ENCODE measurements at places on chromosomes 11 and 22. TPM values are rescaled to one million over a fixed set of nuclear protein-coding genes. Genes with fewer than 3 reads are reported as not detected.

IFITM10 gene
- 6.6 TPM for total RNA-seq

PHOX2A gene
- total RNA-seq = not detected

PLEKHB1 gene
- total RNA-seq = 7.9 TPM

PHF21A gene
- 35.2 TPM for total RNA-seq

DNA sequence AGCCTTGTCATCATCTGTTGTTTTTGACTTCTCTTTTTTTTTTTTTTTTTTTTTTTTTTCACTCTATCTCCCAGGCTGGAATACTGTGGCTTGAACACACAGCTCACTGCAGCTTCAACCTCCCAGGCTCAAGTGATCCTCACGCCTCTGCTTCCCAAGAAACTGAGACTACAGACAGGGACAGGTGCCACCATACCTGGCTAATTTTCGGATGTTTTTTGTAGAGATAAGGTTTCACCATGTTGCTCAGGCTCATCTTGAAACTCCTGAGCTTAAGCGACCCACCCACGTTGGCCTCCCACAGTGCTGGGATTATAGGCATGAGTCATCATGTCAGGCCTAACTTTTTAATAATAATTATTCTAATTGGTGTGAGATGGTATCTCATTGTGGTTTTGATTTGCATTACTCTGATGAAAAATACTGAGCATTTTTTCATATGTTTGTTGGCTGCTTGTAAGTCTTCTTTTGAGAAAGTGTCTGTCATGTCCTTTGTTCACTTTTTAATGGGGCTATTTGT lies 51.3 kb upstream of the OR9G4 start:
- DNase-seq = no peak

GRCh38 chr11:1827931-1828330 lies 6.9 kb upstream of the SYT8 start:
- DNase-seq = no peak

GRCh38 chr11:35839368-35840161 lies 104.3 kb upstream of the LDLRAD3 start:
- no peak for DNase-seq

- DNase-seq = no peak
Measured at GRCh38 chr11:1019321-1019910, 17.1 kb downstream of the MUC6 start.

DNA sequence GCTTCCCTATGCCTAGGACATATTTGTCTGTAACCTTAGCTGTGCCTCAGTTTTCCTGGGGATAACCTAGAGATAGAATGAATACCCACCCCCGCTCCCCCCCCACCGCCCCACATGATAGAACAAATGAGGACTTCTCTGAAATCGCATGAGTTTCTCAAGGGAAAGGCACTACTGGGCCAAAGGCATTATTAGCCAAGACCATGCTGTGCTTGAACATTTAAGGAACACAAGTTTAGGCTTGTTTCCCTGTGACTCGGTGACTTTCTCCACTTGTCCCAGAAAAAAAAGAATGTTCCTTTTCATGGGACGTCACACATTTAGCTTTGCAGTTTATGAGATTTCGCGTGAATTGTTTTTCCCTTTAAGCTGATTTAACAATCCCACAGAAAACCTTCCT lies 51.4 kb upstream of the CRTAM start:
- DNase-seq = no peak

DNA sequence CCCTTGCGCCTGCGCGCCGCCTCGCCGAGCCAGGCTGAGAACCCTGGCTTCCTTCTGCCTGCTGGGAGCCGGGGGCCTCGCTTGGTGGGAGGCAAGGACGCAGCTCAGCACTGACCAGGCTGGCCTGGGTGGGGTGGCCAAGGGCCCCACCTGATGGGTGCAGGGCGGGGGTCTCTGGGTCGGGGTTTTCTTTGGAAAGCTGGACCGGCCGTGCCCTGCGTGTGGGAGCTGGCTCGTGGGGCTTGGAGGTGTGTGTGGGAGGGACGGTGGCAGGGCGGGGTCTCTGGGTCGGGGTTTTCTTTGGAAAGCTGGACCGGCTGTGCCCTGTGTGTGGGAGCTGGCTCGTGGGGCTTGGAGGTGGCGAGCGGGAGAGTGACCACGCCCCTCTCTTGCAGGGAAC lies 6.2 kb downstream of the GRAMD4 start:
- DNase-seq = no peak

- no peak for DNase-seq
Measured at GRCh38 chr11:111629499-111629898, 27.2 kb downstream of the SIK2 start.

- no peak for DNase-seq
Measured at GRCh38 chr11:12715941-12716340, 41.7 kb downstream of the TEAD1 start.

GRCh38 chr11:119712459-119713358 lies 16.3 kb downstream of the NECTIN1 start:
- DNase-seq = no peak

DNA sequence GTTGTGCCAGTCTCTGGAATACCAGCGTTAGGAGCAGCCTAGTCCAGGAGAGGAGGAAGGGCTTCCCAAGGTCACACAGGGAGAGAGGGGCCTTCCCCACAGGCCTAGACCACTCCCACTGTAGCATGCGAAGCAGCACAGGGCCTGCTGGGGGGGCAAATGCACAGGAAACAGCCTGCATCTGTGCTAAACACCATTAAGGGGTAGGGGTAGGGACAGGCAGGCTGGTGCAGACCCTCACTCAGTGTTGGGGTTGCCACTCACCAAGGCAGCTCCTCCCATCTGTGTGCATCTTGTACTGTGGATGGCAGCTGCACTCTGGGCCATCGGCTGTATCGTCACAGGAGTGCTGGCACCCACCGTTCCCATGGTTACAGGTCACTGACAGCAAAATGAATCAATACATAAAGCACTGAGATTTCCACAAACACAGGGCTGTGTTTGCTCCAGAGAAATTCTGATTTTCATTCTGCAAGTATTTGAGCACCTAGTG lies 24.9 kb downstream of the SCUBE2 start:
- no peak for DNase-seq

DNA sequence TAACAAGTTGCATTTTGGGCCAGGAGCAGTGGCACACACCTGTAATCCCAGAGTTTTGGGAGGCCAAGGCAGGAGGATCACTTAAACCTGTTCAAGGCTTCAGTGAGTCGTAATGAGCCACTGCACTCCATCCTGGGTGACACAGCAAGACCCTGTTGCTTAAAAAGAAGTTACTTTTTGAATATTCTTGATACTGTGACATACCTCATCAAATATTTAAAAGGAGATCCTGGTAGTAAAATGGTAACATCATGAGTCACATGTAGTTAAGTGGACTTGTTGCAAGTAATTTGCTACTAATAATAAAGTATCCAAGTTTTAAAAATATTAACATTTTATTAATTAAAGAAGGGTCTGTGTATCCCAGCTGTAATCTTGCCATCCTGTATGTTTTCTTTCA lies 18.3 kb downstream of the HMGXB4 start:
- DNase-seq = no peak

GRCh38 chr11:2122222-2122906 lies 16.8 kb downstream of the IGF2 start:
- DNase-seq = no peak

DNA sequence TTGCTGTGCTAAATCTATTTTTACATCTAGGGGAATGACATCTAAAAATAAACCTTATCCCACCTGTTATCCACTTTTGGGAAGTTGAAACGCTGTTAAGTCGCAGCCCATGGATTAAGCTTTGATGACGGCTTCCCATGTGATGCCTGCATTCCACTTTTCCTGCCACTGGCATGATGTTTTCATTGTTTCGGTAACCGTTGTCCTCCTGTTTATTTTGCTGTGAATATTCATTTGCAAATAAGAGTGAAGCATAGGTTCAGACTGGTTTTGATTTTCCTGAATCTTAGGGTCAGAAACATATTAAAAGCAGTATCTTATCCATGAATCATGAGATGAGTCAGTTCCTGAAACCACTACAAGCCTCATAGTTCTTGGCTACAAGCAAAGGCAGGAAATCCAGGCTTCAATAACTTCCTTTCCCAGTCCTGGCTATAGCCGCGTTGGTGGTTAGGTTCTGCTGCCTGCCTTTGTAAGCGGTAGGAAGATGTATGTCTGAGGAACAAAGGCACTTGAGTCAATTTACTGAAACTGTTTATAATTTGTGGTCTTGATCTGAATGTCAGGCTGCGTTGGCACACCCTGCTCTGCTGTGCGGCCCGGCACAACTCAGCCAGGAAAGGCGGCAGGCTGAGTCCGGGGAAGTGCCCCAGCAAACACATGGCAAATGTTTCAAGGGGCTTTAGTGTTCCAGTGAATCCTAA lies 19.4 kb downstream of the TEAD1 start:
- DNase-seq = no peak

GRCh38 chr11:122234780-122235179 lies 118.8 kb upstream of the BLID start:
- no peak for DNase-seq

GRCh38 chr22:19880786-19881569 lies 26.3 kb upstream of the GNB1L start:
- DNase-seq = peak; percentile 81

DNA sequence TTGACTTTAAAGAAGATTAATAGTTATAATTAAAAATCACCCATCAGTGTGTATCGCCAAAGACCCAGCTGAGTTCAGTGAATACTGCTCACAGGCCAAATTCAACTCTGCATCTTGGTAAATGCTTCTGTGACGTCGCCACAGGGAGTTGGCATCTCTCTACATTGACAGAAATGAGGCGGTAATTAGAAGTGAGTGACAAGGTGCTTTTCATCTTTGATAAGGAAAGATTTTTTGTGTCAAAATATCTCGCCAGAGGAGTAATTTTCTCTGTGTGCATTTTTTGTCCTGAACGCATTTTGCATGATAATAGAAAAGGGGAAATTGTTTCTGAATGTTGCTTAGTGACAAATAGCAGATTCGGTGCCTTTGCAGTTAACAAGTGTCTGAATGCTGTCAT lies 345.8 kb downstream of the CNTN5 start:
- no peak for DNase-seq

DNA sequence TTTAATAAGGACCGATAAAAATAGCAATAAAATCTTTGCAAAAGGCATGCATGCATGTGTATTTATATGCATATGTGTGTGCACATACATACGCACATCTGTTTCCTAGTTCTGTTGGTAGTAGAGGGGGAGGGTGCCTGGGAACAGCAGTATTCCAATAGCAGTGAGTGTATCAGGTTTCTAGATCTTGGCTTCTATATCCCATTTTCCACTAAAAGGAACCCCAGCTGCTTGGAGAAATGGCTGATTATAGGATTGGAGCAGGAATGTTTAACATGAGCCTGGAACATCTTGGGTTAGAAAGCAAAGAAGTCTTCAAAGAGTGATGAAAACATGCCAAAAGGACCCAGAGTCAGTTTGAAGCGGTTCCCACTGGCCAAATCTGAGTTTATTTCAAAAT lies 21.0 kb downstream of the TNRC6B start:
- no peak for DNase-seq

DNA sequence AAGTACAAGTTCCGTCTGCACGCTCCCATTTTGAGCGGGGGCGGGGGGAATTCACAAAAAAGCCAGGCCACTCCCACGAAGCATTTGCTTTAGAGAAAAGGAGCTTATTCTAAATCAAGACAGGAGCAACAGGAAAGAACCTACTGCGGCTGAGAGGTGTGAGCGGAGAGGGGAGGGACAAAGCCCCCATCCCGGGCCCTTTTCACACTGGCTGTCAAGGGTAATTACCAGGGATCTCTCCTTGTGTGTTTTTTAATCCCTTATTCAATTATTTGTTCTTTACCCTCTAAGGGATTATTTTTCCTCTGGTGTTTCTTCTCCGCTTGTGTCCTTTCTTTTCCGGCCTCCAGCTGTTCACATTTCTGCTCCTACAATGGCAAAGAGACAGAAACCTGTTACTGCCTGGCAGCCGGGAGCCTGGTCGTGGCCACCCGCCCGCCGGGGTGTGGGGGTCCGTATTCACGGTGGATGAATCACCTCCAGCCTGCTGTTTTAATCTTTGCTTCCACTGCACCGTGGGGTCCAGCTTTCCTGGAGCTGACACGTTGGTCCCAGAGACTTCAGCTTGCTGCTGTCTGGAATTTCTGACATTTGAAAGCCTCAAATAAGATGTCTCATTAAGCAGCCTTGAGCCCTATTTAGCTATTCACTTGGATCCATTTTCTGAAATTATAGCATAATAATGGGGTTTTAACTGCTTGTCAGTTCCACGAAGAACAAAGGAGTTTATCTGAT lies 61.4 kb upstream of the FADD start:
- DNase-seq = no peak

- peak; percentile 7 for DNase-seq
Measured at GRCh38 chr11:120521176-120521575, 9.6 kb downstream of the GRIK4 start.

DNA sequence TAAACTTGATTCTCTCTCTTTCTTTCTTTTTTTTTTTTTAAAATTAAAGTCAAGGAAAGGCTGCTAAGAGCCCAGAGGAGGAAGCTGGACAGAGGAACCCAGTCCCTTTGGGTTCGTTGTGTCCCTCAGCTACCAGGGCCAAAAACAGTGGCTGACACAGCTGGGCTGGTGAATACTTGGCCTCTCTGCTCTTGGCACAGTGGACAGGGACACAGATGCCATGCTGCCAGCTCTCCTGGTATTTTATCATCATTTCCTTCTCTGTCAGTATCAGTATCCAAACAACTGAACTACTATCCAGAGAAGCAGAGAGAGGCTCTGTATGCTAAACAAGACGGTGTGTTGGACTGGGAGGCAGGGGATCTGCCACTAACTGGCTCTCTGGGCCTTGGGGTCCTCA lies 123.7 kb upstream of the CCDC90B start:
- no peak for DNase-seq

DNA sequence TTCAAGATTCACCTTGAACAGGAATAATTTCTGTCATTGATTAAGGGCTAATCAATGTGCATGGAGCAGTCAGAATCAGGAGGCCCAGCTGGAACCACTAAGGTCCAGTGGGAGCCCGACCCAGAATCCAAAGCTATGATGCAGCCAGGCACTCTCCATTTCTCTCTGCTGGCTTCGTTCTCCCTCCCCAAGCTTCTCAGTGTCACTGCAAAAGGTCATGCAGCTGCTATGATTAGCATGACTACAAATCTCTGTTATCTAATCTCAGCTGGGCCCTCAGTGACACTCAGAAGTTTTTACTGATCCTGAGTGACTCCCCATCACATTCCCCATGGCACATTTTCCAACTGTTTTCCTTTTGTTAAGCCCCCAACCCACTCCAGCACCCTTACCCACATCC lies 31.1 kb upstream of the PRSS23 start:
- DNase-seq = no peak

DNA sequence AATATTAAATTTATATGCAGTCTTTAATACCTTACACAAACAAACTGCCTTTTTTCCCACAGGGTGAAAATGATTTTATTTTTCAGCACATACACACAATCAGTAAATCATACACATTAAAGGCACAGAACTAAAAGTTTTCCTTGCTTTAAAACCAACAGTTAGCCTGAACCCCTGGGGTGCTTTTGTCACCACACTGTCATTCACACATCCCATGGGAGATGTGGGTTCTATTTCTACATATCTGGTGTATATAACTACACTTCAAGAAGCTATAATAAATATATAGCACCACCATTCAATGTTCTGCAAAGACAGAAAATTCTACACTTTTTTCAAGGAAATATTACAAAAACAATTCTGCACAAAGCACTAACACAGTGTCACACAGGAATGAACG lies 197.0 kb downstream of the GUCY1A2 start:
- DNase-seq = no peak
